ENCODE measurements at places on chromosomes 16 and 17.

DNA sequence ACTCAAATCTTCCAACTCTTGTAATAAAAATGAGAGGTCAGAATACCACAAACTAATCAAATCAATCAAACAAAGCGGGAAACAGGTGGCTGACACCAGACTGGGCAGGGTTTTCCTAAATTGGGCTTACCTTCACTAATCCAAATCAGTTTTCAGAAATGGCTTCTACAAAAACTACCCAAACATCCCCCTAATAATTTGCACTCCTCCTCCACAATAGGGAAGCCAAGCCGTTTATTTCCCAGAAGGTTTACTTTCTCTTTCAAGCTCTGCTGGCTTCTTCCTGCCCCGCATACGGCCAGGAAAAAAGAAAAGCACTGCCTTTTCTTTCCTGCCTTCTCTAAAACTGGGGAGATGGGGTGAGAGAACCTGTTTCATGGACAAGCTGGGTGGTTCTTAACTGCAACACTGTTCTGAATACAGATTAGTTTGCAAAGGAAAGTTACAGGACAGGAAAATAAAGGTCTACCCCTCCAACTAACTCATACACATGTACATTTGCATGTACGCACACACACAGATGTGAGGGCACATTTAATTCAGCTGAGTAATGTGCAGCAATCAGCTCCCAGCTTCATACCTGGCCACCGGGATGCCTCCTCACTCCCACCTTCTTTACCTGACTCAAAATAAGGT lies 9.2 kb downstream of the STAT3 start:
- peak; percentile 66 for DNase-seq

DNA sequence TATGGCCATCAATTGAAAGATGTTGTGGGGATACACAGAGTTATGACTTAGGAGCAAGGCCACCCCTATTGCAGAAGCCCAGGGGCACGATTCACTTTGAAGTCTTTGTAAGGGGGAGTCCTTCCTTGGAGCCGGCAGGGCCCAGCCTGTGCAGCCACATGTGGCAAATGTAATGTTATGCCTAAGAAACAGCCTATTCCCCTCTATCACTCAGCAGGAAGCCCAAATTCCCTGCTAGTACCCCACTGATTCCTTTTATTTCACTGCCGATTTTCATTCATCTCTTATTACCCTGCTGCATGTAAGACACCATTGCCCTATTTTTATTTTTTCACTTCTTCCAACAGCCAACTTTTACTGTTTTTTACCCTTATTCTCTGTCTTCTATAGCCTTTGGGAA lies 233.2 kb downstream of the PMP22 start:
- no peak for DNase-seq

DNA sequence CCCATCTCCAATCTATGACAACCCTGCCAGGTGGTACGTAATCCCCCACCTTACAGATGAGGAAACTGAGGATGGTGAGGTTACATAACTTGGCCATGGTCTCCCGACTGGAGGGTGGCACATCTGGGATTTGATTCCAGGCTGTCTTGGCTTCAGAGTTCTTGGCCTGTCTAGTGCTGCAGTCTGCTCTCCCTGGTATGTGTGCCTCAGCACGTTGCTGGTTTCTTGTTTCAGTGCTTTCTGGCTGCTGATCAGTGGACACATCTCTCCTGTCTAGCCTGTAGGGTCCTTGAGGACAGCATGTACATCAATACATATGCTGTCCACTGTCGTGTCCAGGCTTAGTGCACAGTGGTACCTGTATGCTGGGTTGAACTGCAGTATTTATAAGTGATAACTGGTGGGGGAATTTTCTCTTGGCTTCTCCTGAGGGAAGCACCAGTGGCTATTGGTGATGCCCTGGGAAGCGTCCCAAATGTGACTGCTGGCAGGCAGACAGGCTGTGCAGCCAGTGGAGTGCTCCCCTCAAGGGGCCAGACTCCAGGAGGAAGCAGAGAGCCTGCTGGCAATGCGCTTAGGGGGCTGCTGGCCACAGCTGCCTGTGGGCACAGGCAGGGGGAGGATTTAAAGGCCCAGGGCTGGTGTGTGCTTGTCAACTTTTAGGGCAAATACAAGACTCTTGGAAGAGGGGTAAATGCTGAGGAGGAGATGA lies 14.4 kb downstream of the CTRL start:
- DNase-seq, result no peak

- no peak for DNase-seq
These were observed 151.1 kb upstream of the WSCD1 start for GRCh38 chr17:5919089-5919488.

DNA sequence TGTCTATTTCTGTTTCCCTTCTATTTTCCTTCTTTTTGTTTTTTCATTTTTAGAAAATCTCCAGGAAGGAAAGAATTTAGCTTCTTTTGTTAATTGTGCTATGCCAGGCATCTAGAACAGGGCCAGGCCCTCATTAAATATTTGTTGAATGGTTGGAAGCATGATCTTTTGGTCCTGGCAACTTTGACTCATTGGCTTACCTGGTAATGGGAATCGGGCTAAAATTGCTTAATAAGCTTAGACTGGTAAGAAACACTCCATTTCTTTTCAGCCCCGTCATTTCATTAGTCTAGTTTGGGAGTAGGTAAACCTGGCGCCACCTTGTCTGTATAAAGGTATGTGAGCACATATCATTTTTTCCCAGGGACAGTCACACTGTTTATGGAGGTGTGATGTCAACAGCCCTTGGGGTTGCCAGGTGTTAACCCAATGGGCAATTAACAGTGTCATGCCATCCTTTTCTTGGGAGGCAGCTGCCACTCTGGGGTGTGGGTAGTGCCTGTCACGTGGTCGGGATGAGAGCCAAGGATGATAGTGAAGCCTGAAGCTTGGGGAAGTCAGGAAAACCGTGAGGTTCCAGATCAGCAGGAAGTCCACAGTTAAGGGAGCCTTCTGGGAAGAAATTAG lies 9.5 kb upstream of the NDEL1 start:
- DNase-seq, result no peak

DNA sequence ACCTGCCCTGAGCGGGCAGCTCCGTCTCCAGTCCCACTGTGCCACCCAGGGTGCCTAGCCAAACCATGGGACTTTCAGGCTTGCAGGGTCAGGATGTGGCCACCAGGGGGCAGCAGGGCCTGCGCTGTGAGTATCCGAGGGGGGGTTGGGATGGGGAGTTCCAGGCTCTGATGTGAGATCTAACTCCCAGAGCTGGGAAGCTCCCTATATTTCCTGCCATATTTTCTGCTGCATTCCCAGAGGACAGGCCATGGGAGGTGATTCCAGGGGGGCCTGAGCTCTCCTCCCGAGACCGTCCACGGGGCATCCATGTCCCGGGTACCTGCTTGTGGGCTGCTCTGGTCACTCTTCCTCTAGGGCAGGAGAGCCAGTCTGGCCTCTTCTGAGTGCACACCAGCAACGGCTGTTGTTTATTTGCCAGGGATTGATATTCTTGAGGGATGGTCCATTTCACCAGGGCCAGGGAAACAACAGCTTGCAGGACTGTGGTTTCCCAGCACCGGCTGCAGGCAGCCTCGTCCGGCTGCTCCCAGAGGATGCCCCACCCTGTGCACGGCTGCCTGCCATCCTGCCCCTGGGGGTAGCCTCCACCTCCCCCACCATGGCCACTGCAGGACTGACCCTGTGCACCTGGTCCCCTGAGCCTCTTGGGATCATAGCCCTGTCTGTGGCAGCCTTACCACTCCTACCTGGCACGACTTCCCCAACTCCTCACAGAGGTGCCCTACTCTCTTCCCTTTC lies 1.2 kb downstream of the GPR142 start:
- peak; percentile 50 for DNase-seq

GRCh38 chr16:20868890-20869289 lies 31.3 kb downstream of the DCUN1D3 start:
- DNase-seq, result peak; percentile 53

DNA sequence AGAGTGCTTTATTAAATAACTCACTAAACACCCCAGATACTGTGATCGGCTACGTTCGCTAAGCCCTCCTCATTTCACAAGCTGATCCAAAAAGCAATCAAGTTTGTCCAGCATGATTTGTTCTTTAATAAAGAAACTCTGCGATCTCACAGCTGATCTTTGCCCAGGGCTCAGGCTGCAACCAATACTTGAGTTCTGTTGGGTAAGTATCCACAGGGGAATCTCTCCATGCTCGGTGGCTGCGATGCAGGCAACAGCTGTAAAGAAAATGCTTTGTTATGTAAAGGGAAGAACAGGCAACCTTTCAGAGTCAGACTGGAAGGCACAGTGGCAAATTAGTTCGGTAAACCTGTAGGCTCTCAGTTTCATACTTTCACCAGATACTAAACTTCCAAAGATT lies 67.5 kb downstream of the SHISA6 start:
- no peak for DNase-seq

- no peak for DNase-seq
These were observed 14.9 kb downstream of the CNTNAP1 start for GRCh38 chr17:42697108-42697811.

- DNase-seq, result no peak
These were observed 55.3 kb upstream of the ERCC4 start for GRCh38 chr16:13864689-13865088.

DNA sequence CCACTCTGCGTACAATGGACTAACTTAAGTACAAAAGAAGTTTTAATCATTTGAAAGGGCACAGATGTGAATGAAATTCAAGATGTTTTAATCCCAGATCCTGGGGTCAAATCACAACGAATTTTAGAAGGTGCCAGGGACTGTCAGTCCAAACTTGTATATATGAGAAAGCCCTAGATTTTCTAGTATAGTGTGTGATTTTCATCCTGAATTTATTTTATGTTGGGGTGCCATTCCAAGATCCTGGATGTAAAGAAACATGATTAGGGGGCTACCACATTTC lies 64.3 kb downstream of the TUBD1 start:
- DNase-seq, result no peak

GRCh38 chr16:85928401-85928820 lies 29.4 kb downstream of the IRF8 start:
- DNase-seq, result peak; percentile 89

GRCh38 chr17:45246861-45247428 lies 14.9 kb downstream of the SPATA32 start:
- peak; percentile 50 for DNase-seq

Measured in mesenchymal stem cell (in vitro differentiated cells and primary cell).